Stimulated activated CD4-positive, alpha-beta T cell treated with anti-CD3 and anti-CD28 coated beads, Interleukin-15, amount 100 ng/mL, for 24 hours (primary cell): ENCODE measurements at places on chromosomes 13 and 19.

- DNase-seq = no peak
Observed at GRCh38 chr13:29905845-29906244, 55.4 kb upstream of the UBL3 start.

- DNase-seq = no peak
Observed at GRCh38 chr13:72896869-72897268, 114.9 kb downstream of the PIBF1 start.

DNA sequence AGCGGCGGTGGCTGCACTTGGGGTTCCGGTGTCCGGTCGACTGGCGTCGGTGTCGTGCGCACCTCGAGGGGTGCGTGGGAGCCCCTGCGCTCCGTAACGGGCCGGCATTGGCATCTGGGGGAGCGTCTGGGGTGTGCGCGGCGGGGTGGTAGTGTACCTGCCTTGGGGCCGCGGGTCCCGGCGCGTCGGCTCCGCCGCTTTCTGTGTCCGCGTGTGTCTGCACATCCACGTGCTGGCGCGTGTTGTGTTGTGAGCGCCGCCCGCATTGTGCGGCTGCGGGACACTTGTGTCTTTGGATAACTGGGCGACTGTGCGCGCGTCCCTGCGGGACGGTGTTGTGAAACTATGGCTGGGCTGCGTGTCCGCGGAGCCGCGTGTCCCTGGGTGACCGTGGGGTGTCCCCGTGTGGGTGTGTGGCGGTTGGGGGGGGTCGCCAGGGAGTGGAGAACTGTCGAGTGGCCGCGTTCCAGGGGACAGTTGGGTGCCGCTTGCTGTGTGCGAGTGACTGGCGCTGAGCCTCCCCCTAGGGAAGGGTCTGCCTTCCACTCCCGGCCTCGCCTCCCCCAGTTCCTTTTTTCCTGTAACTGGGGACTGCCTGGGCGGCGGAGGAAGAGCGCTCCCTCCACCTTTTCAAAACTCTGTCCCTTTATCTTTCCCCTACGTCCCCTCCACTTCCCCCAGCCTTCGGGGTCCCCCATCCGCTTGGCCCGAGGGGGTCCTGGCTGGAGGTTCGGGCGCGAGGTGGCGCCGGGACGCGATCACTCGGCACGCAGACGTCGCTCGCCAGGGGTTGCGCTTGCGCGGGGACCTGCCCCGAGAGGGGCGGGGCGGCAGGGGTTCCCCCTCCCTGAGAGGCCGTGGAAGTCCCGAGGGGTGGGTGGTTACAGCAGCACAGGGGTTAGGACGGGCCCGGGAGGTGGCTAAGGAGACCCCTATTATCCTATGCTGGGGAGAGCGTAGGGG, 5.7 kb upstream of the NFIC start:
- DNase-seq = peak; percentile 87

GRCh38 chr19:38252941-38253691, 3.1 kb downstream of the PPP1R14A start:
- no peak for DNase-seq

- peak; percentile 94 for DNase-seq
Observed at GRCh38 chr19:12676384-12676792, 5.3 kb downstream of the DHPS start.

DNA sequence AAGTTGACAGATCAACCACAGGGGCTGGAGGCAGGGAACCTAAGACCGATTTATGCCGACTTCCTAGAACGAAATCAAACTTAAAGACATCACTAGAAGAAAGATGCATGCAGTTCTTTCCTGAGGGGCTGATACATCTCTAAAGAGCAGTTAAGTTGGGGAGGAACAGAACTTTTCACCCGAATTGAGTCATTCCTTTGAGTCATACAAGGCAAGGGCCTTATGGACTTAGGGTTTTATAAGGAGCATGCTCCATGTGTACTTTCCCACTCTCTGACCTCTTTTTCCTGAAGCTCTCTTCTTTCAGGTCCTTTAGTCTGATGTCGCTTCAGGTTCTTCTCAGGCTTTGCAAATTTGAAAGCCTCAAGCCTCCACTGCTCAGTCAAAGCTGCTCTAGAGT, 7.9 kb upstream of the FBXL3 start:
- no peak for DNase-seq

DNA sequence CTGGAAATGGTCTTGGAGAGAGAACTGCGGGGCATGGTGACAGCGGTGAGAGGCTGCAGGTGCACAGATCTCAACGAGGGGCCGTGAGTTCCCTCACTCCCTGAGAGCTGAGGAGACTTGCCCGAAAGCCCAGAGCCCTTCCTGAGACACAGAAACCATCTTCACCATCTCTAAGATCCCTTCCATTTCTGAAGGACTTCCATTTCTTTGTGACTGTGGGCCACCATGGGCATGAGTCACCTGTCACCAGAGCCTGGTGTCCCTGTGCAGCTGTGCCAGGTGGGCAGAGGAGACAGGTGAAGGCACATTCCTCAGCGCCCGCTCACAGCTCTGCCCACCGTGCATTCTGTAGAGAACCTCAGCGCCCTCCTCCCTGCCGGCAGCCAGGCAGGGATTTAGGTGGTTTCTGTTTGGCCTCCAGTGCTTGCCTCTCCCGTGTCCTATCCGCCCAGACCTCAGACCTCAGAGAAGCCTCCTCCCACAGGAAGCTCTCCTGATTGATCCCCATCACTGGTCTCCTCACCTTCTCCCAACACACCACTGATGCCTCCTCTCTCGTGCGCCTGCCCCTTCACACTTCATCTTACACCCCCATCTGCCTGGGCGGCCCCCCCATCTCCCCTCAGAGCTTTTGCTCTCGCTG, 24.2 kb downstream of the SH3GL1 start:
- DNase-seq = no peak

GRCh38 chr13:34465423-34465922, 476.6 kb upstream of the NBEA start:
- DNase-seq = no peak

DNA sequence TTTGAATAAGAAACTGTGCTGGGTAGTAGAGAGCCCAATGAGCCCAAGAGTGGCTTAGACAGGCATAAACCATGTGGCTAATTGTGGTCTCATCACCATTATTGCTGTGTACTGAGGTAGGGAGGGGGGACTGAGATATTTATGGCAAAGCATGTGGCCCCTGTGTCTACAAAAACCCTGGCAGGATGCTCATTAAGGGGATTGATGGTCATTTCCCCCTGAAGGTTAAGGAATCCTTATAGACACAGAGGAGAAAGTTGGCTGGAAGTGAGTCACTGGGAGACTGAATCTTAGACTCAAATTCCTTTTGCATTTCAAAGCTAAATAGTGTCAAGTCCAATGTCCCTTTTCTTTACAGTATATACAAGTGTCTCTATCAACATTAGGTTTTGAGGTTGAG, 9.8 kb upstream of the DACT3 start:
- DNase-seq = no peak

DNA sequence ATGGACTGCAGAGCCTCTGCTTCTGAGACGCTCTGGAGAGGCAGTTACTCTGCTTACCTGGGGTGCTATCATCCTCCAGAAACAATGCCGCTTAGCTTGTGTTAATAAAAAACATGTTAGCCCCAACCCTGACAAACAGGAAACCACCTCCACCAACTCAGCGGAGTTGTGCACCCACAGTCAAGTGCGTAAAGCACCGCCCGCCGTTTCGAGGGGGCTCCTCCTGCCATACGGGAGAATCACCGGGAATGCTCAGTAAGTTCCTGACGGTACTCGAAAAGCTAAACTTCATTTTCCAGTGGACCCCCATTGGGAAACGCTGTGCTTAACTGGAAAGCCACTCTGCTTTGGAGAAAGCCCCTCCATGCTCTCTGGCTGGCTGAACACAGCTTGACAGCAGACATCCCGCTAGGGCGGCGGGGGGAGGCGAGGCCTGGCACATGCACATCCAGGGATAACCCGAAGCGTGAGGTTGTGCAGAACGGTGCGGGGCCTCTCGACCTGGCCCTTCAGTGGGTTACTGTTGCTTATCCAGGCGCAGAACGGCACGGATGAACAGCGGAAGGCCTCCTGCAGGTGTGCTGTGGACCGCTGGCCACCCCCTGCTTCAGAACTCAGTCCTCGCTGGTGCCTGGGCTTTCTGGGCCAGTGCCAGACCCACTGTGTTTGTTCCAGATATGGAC, 17.1 kb downstream of the GAS6 start:
- DNase-seq = no peak

GRCh38 chr13:111539791-111540446, 219.5 kb downstream of the TEX29 start:
- DNase-seq = no peak

DNA sequence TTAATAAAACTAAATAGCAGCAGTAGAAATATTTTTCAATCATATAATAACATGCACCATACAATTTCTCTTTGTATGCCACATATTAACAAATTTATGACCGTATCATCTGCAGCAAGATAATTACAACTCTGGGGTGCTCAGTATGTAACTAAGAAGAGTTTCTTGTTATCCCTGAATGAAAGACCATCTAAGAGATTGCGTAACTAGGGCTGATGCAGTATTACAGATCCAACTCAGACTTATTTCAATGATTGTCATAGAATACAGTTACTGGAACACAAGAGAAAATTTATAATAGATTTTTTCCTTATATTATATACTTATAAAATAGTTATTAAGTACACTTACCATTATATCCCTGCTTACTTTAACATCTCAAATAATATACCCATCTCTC, 305.1 kb downstream of the SLITRK1 start:
- no peak for DNase-seq

GRCh38 chr13:97945342-97945741, 8.1 kb upstream of the IPO5 start:
- no peak for DNase-seq

DNA sequence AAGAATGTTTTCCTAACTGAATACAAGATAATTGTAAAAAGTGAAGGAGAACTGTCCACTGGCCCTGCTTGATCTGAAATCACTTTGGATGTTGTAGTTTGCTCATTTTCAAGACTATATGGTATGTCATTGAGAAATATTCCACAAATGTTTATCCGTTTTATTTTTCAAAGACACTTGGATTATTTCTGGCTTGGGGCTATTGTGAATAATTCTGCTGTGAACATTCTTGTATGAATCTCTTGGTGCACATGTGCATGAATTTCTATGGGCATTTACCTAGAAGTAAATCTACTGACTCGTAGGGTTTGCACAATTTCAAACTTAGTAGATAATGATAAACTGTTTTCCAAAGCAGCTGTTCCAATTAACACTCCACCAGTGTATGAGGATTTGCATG, 8.6 kb downstream of the RXFP2 start:
- DNase-seq = no peak

GRCh38 chr13:27370305-27370872, 54.0 kb upstream of the GTF3A start:
- DNase-seq = no peak

GRCh38 chr13:42906257-42906656, 85.8 kb downstream of the EPSTI1 start:
- DNase-seq = no peak
